Suprapubic skin (tissue), 4 donors: ENCODE measurements at places on chromosomes 16 and 17.

DNA sequence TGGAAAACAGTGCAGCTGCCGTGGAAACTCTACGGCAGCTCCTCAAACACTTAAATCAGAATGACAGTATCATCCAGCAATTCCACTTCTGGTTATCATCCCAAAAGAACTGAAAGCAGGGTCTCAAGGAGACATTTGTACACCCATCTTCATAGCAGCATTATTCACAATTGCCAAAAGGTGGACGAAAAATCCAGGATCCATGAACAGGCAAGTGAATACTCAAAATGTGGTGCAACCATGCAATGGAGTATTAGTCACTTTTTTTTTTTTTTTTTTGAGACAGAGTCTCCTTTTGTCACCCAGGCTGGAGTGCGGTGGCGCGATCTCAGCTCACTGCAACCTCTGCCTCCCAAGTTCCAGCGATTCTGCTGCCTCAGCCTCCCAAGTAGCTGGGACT lies 10.6 kb upstream of the AATK start:
- H3K36me3 ChIP-seq: no peaks in the 10 kb centered on the region
- no peaks in the 10 kb centered on the region for H3K27me3 ChIP-seq
- no peak overlapping the region for H3K27ac ChIP-seq
- peaks cover 3% of the 10 kb centered on the region for H3K4me1 ChIP-seq

GRCh38 chr17:58332778-58333735 lies 4.5 kb upstream of the TSPOAP1 start:
- no peak overlapping the region for H3K27ac ChIP-seq
- H3K27me3 ChIP-seq: peaks cover under 1% of the 10 kb centered on the region
- no peaks in the 10 kb centered on the region for H3K36me3 ChIP-seq
- peaks cover 41% of the 10 kb centered on the region for H3K4me1 ChIP-seq

GRCh38 chr17:7580604-7581575 lies 1.5 kb downstream of the CD68 start:
- H3K27ac ChIP-seq: peak overlapping the region; percentile 90
- peaks cover 87% of the 10 kb centered on the region for H3K4me1 ChIP-seq
- peak overlapping the region; percentile 60 for H3K4me3 ChIP-seq
- no peak for DNase-seq
- no peaks in the 10 kb centered on the region for H3K27me3 ChIP-seq

DNA sequence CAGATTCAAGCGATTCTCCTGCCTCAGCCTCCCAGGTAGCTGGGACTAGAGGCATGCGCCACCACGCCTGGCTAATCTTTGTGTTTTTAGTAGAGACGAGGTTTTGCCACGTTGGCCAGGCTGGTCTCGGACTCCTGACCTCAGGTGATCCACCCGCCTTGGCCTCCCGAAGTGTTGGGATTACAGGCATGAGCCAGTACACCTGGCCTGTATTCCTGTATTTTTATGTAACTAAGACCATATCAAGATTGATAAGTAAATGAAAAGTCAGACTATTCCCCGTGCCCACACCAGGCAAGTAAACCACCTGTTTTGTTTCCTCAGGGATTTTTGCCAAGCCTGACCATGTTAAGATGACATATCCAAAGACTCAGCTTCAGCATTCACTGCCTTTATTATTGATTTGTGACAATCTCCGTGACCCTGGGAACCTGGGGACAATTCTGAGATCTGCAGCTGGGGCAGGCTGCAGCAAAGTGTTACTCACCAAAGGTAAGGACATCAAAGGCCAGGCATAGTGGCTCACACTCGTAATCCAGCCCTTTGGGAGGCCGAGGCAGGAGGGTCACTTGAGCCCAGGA lies 5.6 kb downstream of the MRM3 start:
- H3K36me3 ChIP-seq: peaks cover 55% of the 10 kb centered on the region
- peak; percentile 30 for DNase-seq
- no peaks in the 10 kb centered on the region for H3K27me3 ChIP-seq
- no peak overlapping the region for H3K4me3 ChIP-seq
- no peak overlapping the region for H3K27ac ChIP-seq

GRCh38 chr16:67116388-67117311 lies 6.9 kb downstream of the PHAF1 start:
- no peak overlapping the region for H3K4me3 ChIP-seq
- H3K27me3 ChIP-seq: no peaks in the 10 kb centered on the region
- peaks cover 42% of the 10 kb centered on the region for H3K4me1 ChIP-seq
- DNase-seq: peak; percentile 9
- peak overlapping the region; percentile 12 for H3K27ac ChIP-seq

DNA sequence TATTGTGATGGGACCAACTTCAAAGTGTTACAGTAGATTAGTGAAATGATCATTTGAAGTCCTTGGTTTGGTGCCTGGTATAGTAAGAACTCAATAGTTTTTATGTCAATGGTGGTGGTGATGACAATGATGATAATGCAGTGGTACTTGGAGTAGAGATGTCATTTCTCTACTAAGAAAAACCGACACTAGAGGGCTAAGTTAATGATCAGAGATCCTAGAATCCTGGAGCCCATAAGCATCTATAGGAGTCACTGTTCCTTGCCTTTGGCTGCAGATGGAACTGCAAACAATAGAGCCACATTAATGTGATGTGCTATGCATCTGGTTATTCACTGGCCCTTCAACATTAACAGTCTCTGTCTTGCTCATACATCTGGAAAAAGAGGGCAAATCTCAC lies 103.8 kb downstream of the ANKFN1 start:
- no peak overlapping the region for H3K4me3 ChIP-seq
- H3K27ac ChIP-seq: no peak overlapping the region
- no peaks in the 10 kb centered on the region for H3K4me1 ChIP-seq
- DNase-seq: no peak
- no peaks in the 10 kb centered on the region for H3K27me3 ChIP-seq
- H3K36me3 ChIP-seq: no peaks in the 10 kb centered on the region
